ENCODE measurements at places on chromosomes 3 and 15.

DNA sequence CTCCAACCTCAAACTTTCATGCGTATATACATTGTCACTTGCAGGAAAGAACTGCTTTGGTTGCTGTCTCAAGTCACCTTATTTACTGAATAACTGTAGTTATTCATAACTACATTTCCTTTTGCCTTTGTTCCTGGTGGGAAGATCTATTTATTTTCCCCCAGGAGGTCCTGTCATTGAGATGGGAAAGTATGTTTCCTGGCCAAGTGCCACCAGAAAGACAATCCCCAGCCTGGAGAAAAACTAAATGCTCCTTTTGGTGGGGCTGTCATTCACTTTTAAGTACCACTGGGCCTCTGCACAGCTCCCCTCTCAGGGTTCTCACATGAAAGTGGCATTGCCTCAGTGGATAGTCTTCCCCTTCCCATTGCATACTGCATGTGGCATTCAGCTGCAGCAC is 59.8 kb downstream of the LRRC3B start:
- no peak for DNase-seq

GRCh38 chr3:139715166-139715565 is 37.4 kb upstream of the NMNAT3 start:
- no peak for DNase-seq

GRCh38 chr3:194777729-194778128 is 92.0 kb downstream of the FAM43A start:
- DNase-seq = no peak

DNA sequence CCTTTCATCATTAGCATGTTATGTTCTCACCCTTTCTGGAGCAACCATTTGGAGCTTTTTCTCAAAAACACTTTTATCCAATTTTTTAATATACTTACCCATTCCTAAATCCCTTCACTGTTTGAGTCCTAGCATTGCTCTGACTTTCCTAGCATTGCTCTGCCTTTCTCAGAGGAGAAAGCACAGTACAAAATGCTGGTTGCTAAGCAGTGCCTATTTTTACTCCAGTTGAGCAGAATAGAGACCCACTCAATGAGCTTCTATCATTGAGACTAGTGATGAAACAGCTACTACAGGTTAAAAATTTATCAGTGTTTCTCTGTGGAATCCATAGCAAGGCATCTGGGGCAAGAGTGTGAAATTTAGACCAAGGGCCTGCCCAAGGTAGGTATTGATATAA is 21.8 kb upstream of the IL1RAP start:
- DNase-seq = no peak

DNA sequence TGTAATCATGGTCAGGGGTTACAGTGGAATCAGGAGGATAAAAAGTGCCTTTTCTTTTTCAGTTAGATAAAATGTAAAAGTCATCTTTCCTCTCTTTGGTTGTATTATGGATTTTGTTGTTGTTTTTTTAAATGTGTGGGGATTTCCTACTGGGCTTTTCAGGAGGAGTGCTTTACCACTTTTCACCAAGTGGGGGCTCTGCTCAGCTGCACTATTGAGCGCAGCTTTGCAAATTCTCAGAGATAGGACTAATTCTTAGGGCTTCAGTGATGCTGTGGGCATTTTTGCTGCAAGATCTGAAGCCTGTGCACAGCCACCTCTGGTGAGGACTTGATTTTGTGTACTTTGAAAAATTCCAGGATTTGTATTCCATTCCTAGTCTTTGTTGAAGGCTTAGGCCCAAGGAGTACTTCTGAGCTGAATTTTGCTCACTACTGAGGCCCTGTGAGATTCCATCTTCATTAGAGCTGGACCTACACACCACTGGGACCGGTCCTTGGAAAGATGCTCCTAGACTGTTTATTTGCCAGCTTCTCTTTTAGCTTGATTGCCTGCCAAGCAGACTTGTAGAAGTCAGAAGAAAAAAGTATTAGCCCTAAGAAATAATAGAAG is 7.5 kb downstream of the GNB5 start:
- DNase-seq = no peak

DNA sequence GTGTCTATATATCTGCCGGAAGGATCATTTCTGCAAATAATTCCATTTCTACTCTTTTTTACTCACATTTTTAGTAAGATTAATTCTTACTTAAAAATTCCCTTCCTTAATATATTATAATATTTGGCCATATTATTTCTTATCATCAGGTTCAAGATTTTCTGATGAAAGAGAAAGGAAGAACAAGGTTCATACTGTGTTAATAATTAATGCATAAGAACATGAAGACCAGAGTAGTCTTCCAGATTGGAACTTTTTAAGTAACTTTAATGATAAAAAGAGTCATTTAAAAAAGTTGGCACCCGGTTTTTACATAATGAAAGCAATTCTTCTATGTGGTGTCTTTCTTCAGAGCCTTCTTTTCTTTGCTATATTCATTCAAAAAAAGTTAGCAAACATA is 590 bp downstream of the ACKR4 start:
- no peak for DNase-seq

DNA sequence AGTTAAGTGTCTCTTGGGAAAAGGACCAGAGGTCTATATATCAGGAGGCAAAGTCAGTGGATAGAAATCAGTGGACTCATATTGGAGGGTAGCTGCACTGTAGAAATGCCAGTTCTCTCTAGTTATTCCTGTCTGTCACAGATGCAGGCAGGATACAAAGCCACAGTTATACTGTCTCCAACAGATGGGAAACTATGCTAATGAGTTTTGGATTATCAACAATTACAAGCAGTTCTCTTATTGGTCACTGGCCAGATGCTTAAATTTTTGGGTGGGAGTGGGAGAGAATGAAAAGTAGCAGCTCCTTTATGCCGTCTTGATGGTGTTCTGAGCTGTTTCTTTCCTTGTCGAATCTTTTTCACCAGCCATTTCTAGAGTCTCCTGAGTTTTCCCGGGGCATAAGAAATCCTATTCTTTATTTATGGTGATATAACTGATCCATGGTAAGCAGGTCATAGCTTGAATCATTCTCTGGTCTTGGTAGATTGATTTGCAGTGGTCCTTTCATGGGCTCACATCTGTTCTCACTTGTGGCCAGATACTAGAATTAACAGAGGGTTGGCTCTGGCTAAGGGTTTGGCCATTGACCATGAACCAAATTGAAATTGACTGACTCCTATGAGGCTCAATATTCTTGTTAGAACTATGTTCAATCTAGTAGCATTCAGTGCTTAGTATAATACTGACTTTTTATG is 44.6 kb upstream of the RBMS3 start:
- DNase-seq = no peak

DNA sequence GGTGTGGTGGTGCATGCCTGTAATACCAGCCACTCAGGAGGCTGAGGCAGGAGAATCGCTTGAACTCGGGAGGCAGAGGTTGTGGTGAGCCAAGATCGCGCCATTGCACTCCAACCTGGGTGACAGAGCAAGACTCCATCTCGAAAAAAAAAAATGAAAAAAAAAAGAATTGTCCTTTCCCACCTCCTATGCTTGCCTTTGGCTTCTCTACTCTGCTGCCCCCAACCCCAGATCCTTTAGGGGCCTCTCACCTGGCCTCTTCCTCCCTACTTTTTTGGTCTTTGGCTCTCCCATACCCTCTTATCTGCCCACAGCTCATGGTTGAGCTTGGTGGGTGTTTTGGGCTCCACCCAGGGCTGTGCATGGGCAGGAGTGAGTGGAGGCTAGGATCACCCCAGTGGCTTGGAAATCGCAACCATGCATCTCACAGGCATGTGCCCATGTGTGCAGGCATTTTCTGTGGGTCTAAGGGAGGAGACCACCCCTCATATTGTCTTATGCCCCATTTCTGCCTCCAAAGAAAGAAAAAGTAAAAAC is 2.1 kb upstream of the SHISA5 start:
- no peak for DNase-seq

- no peak for DNase-seq
Observed at GRCh38 chr3:190124067-190124466, 3.4 kb upstream of the P3H2 start.
